ENCODE measurements at places on chromosomes 6 and 20.

DNA sequence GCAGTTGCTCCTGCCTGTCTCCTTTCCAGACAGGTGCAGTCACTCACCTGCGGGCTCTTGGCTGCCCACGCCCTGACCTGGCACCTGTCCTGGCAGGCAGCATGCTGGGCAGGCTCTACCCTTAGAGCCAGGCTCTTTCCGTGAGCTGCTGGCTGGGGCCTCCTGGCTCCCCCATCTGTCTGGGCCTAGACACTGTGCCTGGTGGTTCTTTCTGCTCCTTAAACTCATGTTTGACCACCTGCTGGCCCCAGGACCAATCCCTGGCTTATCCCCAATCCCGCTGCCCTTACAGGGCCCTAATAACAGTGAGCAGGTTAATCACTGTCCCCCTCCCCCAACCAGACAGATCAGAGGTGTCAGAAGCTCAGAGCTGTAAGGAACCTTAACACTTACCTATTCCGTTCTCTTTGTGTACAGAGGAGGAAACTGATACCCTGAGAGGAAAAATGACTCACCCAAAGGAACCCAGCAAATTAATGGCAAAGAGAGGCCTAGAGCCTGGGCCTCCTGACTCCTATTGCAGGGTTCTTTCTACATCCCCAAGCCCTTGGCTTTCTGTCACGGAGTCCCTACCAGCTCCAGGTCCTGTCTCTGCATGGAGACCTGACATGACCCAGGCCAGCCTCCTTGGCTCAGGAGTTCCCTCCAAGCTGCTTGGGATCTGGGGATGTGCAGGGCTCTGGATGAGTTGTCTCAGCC, 54.7 kb downstream of the RAB44 start:
- DNase-seq, result peak; percentile 26

- DNase-seq, result no peak
These were observed 26.3 kb downstream of the RPRD1B start for GRCh38 chr20:38059832-38060231.

DNA sequence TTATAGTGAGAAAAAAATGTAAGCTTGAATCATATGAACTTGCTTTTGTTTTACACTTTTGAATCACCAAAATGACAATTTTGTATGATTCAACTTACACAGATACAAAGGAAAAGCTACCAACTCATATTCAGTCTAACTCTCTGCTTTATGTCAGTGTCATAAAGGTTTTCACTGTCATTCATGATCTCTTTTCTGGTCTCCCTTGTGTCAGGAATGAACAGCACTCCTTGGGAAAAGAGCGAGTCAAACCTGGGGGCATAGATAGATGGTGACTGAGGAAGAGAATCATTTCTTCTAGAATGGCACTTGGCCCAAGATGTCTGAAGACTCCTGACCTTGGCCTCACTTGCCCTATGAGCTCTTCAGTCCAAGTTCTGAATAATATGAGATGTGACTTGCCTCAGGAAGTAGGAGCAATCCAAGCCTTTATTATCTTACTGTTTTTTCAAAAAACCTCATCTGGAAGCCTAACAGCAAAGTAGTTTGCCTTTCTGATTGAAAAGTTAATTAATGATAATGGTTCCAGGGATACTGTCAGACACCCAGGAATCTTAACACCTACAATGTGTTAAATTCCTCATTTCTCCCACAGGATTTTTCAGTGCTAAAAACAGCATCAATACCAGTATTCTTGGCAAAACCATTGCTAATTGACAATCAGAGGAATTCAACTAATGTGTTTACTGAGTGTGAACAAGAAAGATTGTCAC, 270.0 kb upstream of the HSF2 start:
- DNase-seq, result no peak

- no peak for DNase-seq
These were observed 112.5 kb downstream of the SCML4 start for GRCh38 chr6:107711412-107712236.

DNA sequence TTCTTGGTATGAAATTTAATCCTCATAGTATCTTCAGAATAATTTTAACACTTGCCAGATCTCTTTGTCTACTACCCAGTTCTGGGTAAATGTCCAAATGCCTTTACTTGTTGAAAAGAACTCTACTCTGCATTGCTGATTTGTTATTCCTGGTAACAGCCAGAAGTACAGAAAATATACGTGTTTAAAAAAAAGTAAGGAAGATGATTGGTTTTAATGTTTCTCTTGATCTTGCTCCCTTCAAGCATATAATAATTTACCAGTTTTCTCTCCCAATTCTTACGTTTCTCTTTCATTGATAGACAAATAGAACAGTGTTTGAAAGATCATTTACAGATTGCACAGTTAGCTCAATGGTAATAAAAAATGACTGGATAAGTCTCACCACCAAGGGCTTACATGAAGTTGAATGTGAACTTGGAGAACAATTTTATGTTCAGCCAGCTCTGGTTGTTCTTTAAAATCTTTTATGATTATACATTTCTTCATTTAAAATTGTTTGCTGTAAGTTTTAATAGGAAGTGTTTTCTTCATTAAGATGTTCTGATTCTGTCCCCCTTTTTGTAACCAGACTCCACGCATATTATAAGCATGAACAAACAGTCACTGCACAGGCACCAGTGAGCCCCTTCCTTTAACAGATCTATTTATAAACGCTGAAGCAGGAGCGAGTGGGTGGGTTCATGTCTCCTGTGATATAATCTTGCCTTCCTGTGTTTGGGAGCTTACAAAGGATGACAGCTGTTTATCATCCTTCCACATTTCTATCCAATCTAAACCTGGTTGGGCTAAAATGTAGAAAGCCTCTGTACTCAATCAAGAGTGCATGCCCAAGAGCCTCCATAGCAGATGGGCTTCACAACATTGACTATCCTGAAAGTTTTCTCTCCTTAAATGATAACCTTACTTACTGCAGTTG, 299.5 kb downstream of the PRL start:
- no peak for DNase-seq

DNA sequence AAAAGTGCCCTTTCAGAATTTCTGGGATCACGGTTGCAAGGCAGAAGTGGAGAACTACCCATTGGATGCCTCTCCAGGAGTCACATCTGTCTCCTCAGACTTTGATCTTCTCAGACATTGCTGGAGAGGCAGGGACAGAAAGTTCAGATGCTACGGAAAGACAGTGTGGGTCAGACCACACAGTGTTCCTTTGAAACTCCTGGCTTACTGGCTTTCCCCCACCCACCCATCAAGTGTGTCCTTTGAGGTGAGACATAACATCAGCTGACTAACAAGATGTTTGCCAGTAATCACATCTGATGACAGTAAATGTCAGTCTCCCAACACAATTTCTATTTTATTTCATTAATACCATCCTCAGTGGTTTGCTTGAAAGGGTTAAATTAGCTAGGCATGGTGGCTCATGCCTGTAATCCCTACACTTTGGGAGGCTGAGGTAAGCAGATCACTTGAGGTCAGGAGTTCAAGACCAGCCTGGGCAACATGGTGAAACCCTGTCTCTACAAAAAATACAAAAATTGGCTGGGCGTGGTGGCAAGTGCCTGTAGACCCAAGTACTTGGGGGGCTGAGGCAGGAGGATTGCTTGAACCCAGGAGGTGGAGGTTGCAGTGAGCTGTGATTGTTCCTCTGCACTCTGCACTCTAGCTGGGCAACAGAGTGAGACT, 67.2 kb upstream of the SNX9 start:
- DNase-seq, result no peak

DNA sequence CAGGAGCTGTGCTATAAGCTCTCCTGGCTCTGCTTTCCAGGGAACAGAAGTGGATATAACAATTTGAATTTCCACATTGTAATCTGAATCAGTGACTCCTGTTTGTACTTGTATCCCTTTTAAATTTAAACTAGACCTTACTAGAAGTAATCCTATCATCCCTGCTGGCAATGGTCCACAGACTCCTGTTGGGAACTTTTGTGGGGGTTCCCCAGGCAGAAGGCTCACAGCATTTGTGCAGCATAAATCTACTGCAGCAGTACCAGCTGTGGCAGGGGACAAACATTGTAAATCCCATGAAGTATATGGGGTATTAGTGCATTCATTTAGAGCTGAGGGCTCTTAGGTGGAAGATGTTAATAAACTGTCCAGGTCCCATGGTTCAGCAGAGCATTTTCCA, 12.0 kb upstream of the PDCD2 start:
- no peak for DNase-seq

DNA sequence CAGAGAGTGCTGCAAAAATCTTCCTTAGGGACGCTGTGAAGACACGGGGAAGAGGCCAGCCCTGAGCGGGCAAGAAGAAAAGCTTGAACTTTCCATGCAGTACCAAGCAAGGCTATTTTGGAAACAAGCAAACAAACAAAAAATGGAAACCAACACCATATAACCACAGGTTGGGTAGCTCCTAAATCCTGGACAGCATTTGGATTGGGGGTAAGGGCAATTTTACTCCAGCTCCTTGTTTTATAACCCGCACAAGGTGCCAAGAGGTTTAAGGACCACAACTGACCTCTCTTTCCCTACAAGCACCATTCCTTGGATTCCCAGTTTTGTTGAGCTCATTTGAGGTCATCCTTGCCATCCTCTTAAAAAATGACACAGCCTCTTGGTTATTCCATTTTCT, 31.4 kb upstream of the SMIM29 start:
- DNase-seq, result no peak

DNA sequence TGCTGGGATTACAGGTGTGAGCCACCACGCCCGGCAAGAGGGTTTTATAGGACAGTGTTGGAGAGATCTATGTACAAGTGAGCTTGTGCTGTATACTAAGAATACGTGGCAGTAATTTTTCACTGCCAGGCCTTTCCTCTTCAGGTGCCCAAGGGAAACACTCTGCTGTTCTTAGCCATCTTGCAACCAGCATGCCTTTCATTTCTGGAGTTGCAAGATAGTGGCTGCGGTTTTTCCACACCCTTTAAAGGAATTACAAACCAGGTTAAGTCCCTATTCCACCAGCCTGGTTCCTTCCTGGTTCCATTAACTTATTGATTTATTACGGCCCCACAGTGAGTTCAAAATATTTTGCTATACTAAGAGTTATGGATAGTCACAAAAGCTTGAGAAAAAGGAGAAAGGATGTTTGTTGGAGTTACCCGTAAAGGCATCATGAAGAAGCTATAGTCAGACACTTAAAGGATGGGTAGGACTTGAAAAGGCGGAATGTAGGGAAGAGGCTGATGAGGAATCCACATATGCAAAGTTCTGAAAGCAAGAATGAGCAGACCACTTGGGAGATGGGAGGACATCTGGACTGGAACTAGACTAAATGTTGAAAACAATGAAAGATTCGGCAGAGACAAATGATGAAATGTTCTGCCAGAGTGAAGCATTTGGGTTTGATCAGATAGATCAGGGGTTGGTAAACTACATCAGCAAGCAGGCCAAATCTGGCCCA, 61.4 kb upstream of the ASIP start:
- no peak for DNase-seq

DNA sequence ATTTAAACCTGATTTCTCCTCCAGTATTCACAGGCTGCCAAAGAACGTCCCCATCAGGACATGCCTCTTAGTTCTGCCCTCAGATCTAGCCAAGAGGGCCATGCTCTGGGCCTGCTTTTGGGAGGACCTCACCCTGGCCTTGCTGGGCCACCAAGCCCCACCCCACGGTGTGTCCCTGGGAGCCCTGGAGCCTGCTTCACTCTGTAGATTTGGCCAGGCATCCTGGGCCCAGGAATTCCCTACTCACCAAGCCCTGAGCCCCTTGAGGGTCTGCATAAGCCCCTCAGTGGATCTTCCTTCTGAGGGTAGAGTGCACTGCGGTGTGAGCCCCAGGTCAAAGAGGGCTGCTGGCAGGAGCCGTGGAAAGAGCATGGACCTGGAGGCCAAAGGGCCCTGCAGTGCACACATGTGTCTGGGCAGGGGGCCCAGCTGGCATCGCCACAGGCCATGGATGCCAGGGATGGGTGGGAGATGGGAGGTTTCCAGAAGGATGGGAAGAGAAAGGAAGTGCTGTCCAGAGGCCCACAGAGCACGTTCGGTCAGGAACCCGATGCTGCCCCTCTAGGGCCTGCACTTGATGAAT, 98.0 kb downstream of the DACT2 start:
- no peak for DNase-seq

GRCh38 chr6:130447374-130447773, 81.6 kb downstream of the TMEM200A start:
- no peak for DNase-seq

DNA sequence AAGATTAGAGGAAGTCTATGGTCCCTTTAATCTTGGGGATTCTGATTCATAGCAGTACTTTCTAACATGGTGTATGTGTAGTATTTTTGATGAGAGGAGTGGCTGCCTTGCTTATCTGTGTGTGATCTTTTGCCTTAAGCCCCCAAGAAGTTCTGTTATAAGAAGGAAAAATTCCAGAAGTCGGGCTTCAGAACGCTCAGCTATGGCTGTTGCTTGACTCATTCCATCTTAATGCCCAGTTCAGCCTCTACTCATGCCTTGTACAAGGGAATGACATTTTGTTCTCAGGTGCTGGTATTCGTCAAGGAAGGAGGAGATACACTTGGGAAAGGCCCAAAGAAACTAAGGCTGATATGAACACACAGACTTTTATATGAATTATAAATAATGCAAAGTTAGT, 713.0 kb upstream of the MARCKS start:
- no peak for DNase-seq

- no peak for DNase-seq
These were observed 2.9 kb upstream of the GZF1 start for GRCh38 chr20:23358923-23359593.

GRCh38 chr20:57537822-57538221, 12.9 kb upstream of the CTCFL start:
- DNase-seq, result no peak

DNA sequence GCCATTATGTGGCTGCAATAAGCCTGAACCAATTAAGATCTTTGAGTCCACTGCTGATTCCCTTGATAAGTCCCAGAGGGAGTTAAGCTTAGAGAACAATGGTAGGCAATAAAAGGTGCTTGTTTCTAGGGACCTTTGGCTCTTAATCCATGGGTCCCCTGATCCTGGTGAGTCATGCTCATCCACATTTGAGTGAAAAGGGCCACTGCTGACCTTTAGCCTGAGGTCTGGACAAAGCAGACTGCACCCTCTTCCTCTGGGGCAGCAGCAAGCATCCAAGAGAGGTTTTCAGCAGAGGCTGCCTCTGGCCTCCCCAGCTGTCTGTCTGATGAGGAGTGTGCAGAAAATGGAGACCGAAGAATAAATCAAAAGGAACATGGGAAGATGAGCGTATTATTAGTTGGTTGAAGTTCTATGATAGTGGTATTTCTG, 16.1 kb upstream of the SCGN start:
- DNase-seq, result no peak

DNA sequence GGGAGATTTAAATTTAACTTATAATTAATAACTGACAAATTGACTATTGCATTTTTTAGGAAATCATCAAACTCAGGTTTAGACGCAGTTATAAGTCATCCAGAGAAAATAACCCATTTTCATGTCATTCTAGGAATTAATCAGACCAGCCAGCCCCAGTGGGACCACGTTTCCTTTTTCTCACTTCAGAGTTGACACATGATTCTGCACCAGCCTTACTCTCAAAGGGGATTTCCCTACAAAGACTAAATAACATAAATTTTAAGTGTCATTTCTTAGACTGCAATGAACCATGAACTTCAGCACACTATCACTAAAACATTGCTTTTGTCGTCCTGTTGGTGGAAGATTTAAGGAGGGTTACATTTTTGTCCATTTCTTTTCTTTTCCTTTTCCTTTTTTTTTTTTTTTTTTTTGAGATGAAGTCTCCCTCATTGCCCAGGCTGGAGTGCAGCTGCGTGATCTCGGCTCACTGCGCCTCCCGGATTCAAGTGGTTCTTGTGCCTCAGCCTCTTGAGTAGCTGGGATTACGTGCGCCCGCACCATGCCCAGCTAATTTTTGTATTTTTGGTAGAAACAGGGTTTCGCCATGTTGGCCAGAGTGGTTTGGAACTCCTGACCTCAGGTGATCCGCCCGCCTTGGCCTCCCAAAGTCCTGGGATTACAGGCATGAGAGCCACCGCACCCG, 3.6 kb downstream of the IPCEF1 start:
- no peak for DNase-seq

GRCh38 chr20:25341716-25342680, 48.6 kb downstream of the ABHD12 start:
- no peak for DNase-seq
